ENCODE measurements at places on chromosomes 12 and 14.

- no peak for DNase-seq
Observed at GRCh38 chr12:13277293-13277692, 80.8 kb downstream of the EMP1 start.

- no peak for DNase-seq
Observed at GRCh38 chr14:84197704-84198103, 1332.2 kb upstream of the FLRT2 start.

DNA sequence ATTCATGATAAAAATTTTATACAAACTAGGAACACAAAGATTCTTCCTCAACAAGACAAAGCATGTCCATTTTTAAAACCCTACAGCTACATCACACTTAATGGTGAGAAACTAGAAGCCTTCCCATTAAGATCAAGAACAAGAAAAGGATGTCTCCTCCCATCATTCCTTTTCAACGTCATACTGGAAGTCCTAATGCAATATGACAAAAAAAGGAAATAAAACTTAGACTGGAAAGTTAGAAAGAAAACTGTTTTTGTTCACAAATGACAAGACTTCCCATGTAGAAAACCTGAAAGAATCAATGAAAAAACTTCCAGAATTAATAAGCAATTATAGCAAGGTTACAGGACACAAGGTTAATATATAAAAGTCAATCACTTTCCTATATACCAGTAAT lies 82.5 kb downstream of the NUMB start:
- DNase-seq, result no peak

- DNase-seq, result no peak
Observed at GRCh38 chr12:42801271-42801670, 211.7 kb upstream of the PRICKLE1 start.

- peak; percentile 9 for DNase-seq
Observed at GRCh38 chr14:56490379-56490778, 89.2 kb upstream of the TMEM260 start.

- DNase-seq, result no peak
Observed at GRCh38 chr12:3441435-3441834, 49.6 kb upstream of the PRMT8 start.

DNA sequence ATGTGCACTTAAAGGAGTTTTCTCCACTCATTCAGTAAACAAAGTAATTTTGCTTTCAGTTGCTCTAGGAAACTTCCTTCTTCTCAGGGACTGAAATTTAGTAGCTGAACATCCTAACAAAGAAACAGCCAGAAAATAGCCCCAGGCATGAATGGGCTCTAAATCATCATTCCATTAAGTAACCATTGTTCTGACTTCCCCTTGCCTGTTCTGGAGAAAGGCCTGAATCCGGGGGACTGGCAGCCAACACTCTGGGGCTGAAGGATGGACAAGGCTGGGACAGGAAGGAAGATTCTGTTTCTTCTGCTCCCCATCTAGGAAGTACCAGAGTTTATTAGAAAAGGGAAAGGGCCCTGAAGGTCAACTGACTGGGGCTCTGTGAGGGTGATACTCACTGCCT lies 104.5 kb downstream of the ESRRB start:
- no peak for DNase-seq

- DNase-seq, result peak; percentile 17
Observed at GRCh38 chr12:96912261-96912660, 5.2 kb downstream of the NEDD1 start.

DNA sequence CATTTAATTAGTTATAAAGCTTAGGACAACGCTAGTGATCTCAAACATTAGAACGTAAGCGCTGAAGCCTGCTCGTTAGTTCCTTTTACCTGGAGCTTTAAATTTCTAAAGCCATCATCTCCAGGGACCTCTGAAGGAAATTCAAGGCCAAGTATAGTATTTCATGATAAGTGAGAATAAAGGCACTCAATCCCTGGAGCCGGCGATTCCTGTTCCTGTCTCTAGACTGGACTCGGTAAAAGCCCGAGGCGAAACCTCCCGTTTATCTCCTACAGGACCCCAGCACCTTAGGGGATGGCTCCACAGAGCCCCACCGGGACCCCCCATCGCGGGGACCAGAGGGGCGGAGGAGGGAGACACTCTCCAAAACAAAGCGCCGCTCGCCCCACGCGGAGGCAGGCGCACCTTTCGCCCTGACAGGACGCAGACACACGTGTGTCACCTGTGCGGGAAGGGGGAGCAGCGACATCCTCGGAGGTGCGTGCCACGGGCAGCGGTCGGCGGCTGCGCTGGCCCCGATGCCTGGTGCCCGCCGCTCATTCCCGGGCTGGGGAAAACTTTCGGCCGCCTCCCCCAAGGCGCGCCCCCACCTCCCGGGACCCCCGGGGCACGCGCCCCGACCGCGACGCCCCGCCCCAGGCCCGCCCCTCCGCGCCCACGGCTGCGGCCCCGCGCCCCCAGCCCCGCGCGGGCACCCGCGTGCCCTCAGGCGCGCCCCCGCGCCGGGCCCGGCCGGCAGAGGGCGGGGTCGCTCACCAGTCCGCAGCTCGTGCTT lies 678 bp downstream of the RPS6KA5 start:
- no peak for DNase-seq

GRCh38 chr14:95510804-95511203 lies 5.6 kb downstream of the SYNE3 start:
- DNase-seq, result no peak

DNA sequence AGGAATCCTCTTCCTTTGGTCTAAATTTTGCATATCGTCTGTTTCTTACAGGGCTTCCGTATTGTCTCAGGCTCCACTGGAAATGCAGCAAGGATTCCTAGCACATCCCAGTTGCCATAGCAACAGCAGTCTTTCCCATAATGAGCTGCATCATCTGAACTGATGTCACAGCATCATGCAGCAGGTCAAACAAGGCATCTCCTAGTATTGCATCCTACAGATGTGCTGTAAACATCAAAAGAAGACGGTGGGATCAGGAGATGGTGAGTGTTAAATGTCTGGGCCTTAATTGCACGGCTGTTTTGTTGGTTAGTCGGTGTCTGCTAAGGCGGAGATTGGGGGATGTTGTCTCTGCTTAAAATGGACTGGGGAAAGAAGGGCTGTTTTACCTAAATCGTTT lies at the start of gene AKAP6:
Gene AKAP6 (plus strand): TSS at position 153 of the 400 bp plus-strand sequence. CDS start 104,196 bp downstream, outside the sequence.
- no peak for DNase-seq

DNA sequence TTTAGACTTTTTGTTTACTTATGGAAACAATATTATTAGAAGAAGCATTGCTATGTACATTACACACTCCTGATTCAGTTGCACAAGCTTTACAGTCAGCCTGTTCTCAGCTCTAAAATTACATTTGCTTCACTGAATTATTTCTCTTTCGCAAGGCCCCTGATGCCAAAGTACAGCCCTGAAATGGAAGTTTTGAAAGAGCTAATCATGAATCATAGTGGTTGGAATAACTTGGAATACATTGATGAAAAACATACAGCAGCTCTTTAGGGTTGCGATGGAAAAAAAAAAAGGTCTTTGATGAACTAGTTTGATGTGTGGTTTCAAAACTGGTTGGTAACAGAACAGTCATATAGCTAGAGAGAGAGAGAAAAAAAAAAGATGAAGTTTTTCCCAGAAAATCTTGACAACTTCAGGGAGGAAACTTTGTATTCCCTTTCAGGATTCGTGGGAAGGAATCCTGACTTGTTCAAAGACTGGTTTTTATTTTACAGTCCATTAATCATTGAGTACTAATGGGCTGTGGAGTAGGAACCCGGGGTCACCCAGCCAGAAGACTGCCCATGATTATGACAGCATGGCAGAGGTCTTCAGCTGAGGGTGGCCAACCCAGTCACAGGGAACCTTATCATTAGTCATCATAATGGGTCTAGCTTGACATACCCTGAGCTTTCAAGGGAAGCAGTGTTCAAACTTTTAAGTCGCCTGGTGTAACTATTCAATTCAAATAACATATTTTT lies 460.1 kb downstream of the NAV3 start:
- peak; percentile 69 for DNase-seq

- DNase-seq, result no peak
Observed at GRCh38 chr12:113228394-113229028, 7.2 kb downstream of the TPCN1 start.

- no peak for DNase-seq
Observed at GRCh38 chr12:22353615-22354325, 19.3 kb upstream of the ST8SIA1 start.

GRCh38 chr12:100464529-100464928 lies 9.1 kb upstream of the NR1H4 start:
- DNase-seq, result no peak

DNA sequence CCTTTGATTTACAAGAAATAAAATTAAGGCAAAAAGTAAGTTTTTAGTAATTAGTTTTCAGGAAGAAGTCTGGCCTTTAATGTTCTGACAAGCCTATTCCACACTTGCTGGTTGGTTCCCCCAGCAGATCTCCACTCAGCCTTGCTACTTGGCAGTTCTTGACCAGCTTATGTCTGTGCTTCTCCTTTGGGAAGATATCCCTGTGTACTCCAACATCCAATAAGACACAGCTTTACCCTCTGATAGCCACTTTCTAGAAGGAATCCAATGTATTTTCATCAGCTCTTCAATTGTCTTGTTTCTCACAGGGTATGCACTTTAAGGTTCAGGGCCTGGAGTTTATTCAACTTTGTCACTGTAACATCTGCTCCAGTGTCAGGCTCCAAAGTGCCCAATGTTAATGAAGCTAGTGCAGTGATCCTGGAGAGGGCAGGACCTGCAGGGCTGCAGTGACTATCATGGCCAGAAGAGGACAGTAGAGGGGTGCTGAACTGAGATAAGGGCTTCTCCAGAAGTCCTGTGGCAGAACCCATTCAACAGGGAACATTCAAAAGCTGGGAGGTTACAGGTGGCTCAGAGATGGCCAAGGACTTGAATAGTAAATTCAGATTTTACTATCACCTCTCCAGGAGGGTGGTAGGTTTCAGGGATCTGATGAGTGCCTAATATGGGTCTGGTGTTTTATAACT lies 22.9 kb downstream of the JKAMP start:
- peak; percentile 67 for DNase-seq

DNA sequence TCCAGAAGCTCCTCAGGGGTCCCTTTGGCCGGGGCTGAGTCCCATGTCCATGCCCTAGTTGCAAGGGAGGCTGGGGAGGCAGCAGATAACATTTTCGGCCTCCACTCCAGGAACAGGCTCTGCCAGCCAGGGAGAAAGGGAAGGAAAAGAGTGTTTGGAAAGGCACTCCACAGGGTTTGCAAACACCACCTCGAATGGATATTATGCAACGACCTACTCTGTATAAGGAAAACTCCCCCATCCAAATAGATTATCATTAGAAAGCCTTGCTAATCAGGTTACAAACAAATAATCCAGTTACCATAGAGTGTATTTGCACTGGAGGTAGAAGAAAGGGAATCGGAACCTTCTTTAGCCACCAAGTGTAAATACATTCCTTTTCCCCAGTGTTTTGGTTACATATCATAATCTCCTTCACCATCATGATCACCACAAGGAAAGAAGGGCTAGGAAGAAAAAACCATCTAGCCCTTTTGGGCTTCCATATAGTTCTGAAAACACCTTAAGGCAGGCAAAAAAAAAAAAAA lies 40.4 kb downstream of the TMCC3 start:
- no peak for DNase-seq

DNA sequence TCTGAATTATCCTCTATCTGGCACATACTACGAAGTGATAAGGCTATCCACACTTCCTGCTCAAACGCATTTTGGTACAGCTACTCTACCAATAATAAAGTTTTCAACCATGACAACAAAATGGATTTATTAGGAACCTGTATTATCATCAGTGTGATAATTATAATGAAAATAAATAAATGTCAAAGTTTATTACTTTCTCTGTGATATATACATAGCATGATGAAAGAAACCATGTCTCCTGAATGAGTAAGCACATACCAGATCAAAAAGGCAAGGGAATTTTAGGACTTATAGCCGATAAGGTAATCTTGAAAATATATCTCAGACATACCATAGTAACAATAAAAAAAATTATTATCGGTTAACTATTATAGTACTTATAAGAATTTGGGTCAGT lies 61.1 kb downstream of the CPNE8 start:
- DNase-seq, result no peak

GRCh38 chr14:49982501-49982951 lies 89.6 kb downstream of the ARF6 start:
- DNase-seq, result peak; percentile 98

DNA sequence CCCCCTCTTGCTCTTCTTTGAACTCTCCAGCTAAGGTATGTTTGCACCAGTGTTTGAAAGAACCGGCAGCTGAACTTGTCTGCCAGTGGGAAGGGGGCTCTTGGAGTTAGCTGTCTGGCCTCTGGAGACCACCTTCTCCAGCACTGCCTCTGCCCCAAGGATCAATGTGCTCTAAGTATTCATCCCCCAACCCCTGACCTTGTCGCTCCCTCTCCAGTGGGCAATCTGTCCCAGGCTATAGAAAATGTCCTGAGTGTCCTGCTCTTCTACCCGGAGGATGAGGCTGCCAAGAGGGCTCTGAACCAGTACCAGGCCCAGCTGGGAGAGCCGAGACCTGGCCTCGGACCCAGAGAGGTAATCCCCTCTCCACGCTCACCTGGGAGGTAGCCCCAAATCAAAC lies 2.8 kb downstream of the P3H3 start:
- no peak for DNase-seq

GRCh38 chr12:2402073-2402579 lies 349.3 kb downstream of the CACNA1C start:
- no peak for DNase-seq

- no peak for DNase-seq
Observed at GRCh38 chr14:64604881-64605280, 55.1 kb downstream of the PPP1R36 start.

GRCh38 chr12:116918464-116918863 lies 7.7 kb downstream of the FBXW8 start:
- DNase-seq, result no peak

DNA sequence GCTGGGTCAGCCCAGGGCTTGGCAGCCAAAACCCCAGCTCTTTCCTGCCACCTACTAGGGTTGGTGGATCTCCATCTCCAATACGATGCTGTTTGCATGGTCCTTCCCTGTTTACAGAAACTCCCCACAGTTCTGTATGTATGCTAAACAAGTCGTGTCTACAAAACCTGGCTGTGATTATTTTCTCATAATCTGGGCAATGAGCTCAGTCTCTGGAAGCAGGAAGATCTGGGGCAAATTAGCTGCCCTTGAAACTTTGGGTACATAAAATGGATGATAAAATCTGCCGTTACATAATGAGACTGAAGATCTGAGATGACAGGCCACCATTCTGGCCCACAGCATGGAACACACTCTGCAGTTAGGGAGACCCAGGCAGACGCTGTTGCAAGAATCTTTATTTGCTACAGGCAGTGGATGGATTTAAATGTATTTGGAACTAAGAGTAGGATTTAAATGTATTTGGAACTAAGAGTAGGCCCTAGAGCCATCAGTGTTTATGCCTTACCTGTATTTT lies 31.7 kb downstream of the ACADS start:
- no peak for DNase-seq

DNA sequence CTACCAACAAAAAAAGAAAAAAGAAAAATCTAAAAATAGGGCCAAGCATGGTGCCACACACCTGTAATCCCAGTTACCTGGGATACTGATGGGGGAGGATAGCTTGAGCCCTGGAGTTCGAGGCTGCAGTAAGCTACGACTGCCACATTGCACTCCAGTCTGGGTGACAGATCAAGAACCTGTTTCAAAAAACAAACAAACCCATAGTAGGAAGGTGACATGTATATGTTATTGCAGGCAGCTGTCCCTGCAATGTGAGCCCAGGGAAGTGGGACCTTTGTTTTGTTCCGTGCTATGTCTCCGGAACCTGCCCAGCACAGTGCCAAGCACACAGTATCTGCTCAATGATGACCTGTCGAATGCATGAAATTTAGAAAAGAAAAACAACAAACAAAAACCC lies 37.2 kb upstream of the YY1 start:
- DNase-seq, result no peak
